Esophagus muscularis mucosa (tissue), 4 donors: ENCODE measurements at places on chromosomes 12 and 14. TPM values are rescaled to one million over a fixed set of nuclear protein-coding genes. Genes with fewer than 3 reads are reported as not detected.

Gene FAM186B
- 0.46 TPM for total RNA-seq

Gene TBPL2
- total RNA-seq = not detected

Gene TDP1
- 8.9 TPM for total RNA-seq

GRCh38 chr12:79296871-79297270, 393.9 kb downstream of the PAWR start:
- no peaks in the 10 kb centered on the region for H3K27me3 ChIP-seq
- no peaks in the 10 kb centered on the region for H3K4me1 ChIP-seq
- H3K36me3 ChIP-seq = no peaks in the 10 kb centered on the region
- no peak overlapping the region for H3K4me3 ChIP-seq

GRCh38 chr14:84421621-84422020, 1108.3 kb upstream of the FLRT2 start:
- no peaks in the 10 kb centered on the region for H3K36me3 ChIP-seq
- DNase-seq = no peak
- H3K27ac ChIP-seq = no peak overlapping the region
